Neuronal stem cell (in vitro differentiated cells): ENCODE measurements at places on chromosomes 7 and 10.

- DNase-seq, result no peak
Measured at GRCh38 chr10:3119796-3120459, 52.6 kb downstream of the PFKP start.

DNA sequence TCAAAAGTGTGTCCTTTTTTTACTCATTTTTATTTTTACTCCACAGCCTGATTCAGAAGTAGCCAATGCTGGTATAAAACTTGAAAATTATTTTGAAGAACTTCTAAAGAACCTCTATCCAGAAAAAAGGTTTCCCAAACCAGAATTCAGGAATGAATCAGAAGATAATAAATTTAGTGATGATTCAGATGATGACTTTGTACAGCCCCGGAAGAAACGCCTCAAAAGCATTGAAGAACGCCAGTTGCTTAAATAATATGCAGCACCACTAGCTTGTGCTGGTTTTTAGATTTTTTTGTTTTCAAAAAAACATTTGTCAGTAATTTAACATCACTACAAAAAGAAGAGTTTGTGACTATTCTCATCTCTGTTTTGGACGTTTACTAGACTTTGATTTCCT, 116.5 kb downstream of the SVOPL start:
- DNase-seq, result no peak

DNA sequence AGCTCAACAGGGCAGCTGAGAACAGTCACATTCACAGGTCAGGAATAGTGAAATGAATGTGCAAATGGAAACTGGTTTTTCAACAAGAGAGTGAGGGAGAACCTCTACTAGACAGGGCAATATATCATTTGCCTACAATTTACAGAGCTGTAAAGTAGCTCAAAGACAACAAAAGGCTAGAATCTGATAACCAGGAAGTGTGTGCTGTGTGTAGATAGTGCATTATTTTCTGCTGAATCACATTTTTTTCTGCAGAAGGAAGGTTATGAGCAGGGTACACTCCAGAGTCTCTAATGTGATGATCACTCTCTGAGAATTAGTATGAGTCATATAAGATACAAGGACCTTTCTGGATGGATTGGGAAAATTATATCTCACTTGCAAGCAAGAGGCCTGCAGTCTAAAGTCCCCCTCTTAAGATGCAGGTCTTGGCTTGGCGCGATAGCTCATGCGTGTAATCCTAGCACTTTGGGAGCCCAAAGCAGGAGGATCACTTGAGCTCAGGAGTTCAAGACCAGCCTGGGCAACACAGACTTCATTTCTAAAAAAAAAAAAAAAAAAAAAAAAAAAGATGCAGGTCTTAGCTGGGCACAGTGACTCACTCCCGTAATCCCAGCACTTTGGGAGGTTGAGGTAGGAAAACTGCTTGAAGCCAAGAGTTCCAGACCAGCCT, 59.9 kb upstream of the COBL start:
- no peak for DNase-seq

GRCh38 chr10:110546499-110547110, 20.9 kb upstream of the SMC3 start:
- no peak for DNase-seq

GRCh38 chr10:84428711-84429110, 100.3 kb downstream of the CCSER2 start:
- DNase-seq, result no peak

DNA sequence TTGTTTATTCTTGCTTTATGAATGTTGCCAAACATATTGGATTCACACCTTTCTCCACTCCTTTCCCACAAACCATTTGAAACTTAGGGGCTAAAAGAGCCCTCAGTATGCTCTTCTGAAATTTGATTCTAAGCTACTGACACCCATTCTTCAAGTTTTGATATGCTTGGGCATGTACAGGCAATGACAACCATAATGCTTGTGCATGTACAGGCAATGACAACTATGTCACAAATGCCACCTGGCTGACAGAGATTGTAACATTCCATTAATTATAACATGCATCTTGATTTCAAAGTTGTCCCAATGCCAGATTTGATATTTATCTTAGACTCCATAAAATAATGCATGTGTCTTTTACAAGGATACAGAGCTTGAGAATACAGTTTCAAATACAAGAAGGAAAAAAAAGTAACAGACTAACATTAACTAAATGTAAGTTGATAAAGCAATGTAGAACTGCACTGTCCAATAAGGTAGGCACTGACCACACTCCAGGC, 17.5 kb upstream of the CDK1 start:
- DNase-seq, result no peak
